ENCODE measurements at places on chromosomes 5 and 9. TPM values are rescaled to one million over a fixed set of nuclear protein-coding genes. Genes with fewer than 3 reads are reported as not detected.

The SPATA31C1 gene
- polyA plus RNA-seq, result not detected

- no peak for DNase-seq
Measured at GRCh38 chr5:59764361-59764760, 129.2 kb downstream of the PDE4D start.

DNA sequence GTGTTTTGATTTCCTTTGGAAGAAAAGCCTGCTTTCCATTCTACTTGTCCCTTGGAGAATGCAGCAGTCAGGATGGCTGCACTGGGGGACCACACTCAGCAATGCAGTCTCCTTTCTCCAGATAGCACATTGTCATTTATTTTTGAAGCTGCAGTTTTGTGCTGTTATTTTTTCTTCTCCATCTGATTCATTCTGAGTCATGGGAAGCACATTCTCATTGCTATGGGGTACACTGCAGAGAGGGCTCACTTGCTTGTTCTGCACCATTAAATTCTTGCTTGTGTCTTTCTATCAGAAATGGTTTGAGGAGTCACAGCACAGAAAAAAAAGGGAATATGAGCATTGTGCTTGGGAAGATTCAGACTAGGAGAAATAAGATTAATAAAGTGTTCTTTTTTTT, 39.7 kb upstream of the POC5 start:
- DNase-seq, result peak; percentile 6

- peak; percentile 87 for DNase-seq
Measured at GRCh38 chr9:684941-685340, 156.6 kb upstream of the DMRT1 start.

DNA sequence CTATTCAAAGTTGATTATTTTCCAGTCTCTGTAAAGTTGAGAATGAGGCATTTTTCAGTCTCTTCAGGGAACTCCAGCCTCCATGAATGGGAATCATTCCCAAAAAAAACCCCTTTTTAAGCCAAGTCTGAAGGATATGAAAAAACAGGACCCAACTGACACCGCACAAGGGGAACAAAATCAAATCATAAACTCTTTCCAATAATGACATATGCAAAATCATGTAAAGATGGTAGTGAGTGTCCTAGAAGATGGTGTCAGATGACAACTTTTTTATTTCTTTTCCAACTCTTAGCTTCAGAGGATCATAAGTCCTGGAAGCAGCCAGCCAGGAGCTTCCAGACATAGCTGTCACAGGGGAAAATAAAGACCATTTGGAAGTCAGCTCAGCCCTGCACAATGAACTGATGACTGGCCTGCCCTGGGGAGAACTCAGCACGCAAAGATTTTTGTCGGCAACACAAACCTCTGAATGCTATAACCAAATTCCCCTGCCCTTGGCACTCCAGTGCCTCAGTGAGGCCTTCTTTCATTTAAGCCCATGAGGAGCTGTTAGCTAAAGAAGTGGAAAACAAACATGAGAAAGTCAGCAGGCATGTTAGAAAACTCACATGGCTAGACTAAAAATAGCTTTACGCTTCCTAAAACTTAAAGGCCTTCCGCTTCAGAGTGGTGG, 85.4 kb downstream of the SLC1A3 start:
- DNase-seq, result no peak

- no peak for DNase-seq
Measured at GRCh38 chr5:180208038-180208434, 975 bp downstream of the RASGEF1C start.

DNA sequence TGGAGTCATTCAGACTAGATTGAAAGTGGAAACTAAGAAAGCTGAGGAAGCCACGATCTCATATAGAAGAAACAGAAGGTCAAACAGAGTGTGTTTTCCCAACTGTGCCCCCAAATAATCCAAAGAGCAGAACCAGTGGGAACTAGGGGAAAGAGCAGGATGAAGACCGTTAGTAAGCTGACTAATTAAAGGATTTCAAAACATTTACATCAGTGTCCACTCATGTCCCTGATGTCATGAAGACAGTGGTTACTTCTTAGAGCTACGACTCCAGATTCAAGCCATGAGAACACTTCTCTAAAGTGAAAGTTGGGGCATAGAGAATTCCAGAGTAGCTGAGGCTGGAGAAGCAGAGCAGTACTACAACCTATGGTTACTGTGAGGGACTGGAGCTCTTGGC, 119.6 kb upstream of the SLC12A2 start:
- DNase-seq, result no peak

- DNase-seq, result no peak
Measured at GRCh38 chr5:151101151-151101550, 20.3 kb upstream of the TNIP1 start.

GRCh38 chr5:125088522-125089105, 342.2 kb upstream of the ZNF608 start:
- DNase-seq, result no peak

DNA sequence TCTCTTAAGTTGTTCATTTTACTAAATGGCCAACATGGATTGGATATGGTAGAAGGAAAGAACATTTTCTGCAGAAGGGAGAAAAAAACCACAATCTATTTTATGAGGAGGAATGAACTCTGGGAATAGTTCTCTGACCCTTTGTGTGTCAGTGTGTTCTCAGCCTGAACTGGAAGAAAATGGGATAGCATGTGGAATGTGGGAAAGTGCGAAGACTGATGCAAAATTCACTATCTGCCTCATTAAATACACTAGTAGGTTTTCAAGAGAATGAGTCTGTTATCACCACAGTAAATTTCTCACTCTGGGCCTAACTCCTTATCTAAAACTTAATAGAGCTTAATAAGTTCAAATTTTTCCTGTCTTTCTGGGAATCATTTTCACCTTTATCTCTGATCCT, 22.7 kb downstream of the ITGA1 start:
- no peak for DNase-seq

- no peak for DNase-seq
Measured at GRCh38 chr9:129595903-129596540, 24.9 kb downstream of the C9orf50 start.

- no peak for DNase-seq
Measured at GRCh38 chr5:135042595-135042994, 8.6 kb upstream of the PITX1 start.

GRCh38 chr9:61673664-61674381, 484.0 kb downstream of the SPATA31A7 start:
- DNase-seq, result no peak

Data from mammary epithelial cell (primary cell).